ENCODE measurements at places on chromosomes 6 and 20.

- no peak for DNase-seq
Observed at GRCh38 chr6:39998126-39998525, 63.9 kb upstream of the MOCS1 start.

GRCh38 chr6:2129182-2129621 is 116.2 kb downstream of the GMDS start:
- no peak for DNase-seq

GRCh38 chr6:36326356-36326995 is 10.2 kb downstream of the BNIP5 start:
- DNase-seq: no peak

GRCh38 chr20:19935842-19936241 is 81.3 kb upstream of the NAA20 start:
- DNase-seq: no peak

DNA sequence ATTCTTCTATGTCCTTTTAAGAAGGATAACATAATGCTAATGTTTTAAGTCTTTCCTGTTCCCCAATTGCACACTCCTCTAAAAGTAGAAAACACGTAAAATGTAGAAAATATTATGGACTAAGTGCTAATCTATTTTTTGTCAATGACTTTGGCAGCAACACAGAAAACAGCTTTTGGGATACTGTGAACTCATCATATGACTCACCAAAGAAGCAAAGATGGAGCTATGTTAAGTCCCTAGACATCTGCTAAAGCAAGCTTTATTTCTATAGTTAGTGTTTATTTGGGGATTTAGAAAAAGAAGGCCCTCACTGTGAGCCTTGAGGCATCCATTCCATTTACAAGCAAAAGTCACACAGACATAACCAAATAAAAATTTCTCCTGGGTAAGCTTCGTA is 23.0 kb downstream of the OPN5 start:
- DNase-seq: no peak

- DNase-seq: no peak
Observed at GRCh38 chr6:165742047-165742446, 79.0 kb upstream of the PDE10A start.

- no peak for DNase-seq
Observed at GRCh38 chr6:135616655-135617054, 119.1 kb upstream of the AHI1 start.

DNA sequence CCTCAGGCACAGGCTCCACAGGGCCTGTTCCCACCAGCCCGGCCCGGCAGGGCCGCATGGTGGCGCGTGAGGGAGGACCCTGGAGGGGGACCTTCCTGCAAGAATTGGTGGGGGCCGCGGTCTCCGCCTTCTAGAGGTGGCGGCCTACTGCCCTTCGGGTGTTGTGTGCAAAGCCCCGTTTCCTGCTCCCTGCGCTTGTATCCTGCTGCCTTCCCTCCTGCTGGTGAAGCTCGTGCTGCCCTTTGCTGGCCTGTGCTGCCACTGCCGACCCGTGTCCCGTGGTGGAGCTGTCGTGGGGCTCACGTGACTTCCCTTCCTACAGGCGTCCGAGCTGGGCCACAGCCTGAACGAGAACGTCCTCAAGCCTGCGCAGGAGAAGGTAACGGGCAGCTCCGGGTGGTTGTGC is 8.4 kb upstream of the COL20A1 start:
- DNase-seq: no peak

GRCh38 chr20:48019940-48020339 is 234.7 kb upstream of the SULF2 start:
- DNase-seq: no peak

- DNase-seq: no peak
Observed at GRCh38 chr6:138182939-138183789, 21.4 kb downstream of the ARFGEF3 start.

DNA sequence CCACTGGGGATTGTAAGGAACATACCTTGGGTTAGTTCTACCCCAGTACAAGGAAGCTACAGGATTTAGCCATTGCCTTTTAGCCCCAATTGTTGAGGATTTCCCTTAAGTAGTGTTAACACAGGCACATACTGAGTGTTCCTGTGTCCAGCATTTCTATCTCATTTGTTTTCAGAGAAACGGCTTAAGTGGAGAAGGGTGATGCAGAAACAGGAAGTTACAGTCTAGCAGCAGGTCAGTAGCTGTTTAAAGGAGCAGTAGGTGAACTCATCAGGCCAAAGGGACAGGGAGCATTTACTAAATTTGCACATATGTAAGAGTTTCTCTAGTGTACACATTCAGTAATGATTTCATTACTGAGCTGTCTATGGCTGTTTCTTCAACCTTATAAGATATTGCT is 644.2 kb upstream of the GJE1 start:
- DNase-seq: no peak

DNA sequence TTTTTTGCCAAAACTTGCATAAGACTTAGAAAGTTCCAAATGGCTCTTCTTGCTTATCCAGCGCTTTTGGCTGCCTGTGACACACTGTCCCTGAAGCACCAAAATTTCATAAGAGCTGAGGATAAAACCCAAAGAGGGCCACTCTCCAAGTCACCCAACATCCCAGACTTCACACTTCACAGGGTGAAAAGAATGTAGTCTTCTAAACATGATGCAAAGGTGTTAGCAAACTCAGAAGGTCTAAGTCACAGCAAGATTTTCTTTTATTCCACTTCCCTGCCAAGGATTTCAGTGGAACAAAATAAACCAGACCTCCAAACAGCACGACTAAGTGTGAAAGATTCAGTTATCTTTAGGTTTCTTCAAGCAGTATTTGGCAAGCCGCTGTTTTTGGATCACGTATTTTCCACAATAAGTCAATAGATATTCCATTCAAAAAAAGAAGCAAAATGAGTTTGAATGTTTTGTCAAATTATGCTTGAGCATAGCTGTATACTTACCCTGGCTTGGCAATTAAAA is 44.6 kb upstream of the CD93 start:
- DNase-seq: no peak

GRCh38 chr6:135555550-135555949 is 58.0 kb upstream of the AHI1 start:
- DNase-seq: no peak

GRCh38 chr6:41405941-41406727 is 70.7 kb downstream of the NCR2 start:
- no peak for DNase-seq

DNA sequence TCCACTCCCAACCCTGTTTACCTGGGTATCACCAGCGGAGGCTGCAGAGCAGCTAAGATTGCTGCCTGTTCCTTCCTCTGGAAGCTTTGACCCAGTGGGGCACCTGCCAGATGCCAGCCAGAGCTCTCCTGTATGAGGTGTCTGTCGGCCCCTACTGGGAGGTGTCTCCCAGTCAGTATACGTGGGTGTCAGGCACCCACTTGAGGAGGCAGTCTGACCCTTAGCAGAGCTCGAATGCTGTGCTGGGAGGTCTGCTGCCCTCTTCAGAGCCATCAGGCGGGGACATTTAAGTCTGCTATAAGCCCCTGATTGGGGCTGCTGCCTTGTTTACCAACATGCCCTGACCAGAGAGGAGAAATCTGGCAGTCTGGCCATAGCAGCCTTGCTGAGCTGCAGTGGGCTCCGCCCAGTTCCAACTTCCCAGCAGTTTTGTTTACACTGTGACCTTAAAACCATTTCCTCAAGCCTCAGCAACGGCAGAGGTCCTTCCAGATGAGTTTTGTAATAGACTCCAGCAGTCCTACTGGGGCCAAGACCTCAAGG is 2.8 kb downstream of the RAET1E start:
- DNase-seq: no peak

GRCh38 chr6:81792826-81793225 is 40.3 kb upstream of the TENT5A start:
- no peak for DNase-seq

- DNase-seq: no peak
Observed at GRCh38 chr6:1624851-1625781, 15.4 kb downstream of the FOXC1 start.

DNA sequence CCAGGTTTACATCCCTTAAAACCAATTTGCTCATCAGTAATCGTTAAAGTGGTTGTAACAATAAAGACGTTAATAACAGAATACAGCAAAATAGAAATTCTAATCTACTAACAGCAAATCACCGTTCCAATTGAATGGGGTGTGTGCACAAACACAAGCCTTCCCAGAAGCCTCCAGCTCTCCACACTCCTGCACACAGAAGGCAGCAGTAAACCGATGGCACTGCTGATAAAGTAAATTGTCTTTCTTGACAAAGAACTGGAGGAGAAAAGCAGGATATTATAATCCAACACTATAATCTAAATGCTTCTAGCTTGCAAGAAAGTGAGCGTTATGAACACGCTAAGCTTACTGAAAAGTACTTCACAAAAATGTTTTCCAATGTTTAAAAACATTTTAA is 7.0 kb downstream of the ZNF217 start:
- no peak for DNase-seq

GRCh38 chr20:47281376-47281775 is 75.1 kb downstream of the ZMYND8 start:
- DNase-seq: no peak

- no peak for DNase-seq
Observed at GRCh38 chr6:158832026-158832425, 12.9 kb upstream of the EZR start.

- no peak for DNase-seq
Observed at GRCh38 chr6:38218235-38218634, 398.7 kb downstream of the ZFAND3 start.

- no peak for DNase-seq
Observed at GRCh38 chr20:41592516-41593216, 25.5 kb downstream of the CHD6 start.

GRCh38 chr6:20117474-20117873 is 94.8 kb downstream of the MBOAT1 start:
- DNase-seq: no peak

GRCh38 chr6:168746013-168746412 is 305.0 kb downstream of the SMOC2 start:
- no peak for DNase-seq

DNA sequence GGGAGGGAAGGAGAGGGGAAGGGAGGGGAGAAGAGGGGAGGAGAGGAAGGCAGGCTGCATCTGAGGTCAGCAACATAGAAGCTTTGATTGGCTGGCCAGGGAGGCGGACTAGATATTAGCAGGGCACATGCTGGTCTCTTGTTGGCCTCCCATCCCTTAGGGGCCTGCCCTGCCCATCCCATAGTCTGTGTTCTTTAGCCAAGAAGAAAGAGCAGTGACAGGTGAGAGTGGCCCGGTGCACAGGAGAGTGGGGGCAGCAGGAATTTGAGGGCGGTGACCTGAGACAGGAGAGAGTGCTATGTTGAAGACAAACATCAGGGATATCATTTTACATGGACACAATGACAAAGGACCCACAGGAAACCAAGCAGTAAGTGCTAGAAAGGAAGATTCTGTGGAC is 413.5 kb downstream of the SYNE1 start:
- no peak for DNase-seq

DNA sequence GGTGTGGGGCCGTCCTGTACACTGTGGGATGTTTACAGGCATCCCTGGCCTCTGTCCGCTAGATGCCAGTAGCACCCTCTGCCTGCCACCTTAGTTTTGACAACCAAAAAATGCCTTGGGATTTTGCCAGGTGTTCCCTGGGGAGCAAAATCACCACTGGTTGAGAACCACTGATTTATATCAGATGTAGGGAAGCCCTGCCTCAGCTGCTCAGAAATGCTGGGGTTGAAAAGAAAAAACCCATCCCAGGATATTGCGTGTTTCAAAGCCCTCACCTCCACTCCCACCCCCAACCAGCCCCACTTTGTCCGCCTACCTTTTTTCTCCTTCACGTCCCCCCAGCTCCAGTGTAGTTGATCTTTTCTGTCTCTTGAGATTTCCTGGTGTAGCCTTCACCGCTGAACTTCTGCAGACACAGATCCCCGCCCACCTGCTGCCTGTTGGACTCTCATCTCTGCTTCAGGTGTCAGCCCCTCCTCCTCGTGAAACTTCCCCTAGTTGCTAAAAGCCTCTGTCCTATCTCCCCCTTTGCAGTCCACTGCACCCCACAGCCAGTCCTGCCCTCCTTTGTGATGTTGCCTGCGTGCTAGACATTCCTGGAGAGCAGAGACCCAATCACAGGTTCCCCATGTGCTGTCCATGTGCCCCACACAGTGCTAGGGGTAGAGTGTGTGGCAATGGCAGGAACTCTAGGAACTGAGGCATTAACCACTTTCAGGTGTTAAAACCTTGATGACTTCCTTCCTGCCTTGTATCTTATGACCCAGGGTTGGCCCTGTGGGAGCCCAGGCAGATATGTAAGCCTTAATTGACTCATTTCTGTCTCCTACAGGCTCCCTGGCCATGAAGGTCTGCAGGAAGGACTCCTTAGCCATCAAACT is 98.9 kb downstream of the TBC1D7 start:
- no peak for DNase-seq

DNA sequence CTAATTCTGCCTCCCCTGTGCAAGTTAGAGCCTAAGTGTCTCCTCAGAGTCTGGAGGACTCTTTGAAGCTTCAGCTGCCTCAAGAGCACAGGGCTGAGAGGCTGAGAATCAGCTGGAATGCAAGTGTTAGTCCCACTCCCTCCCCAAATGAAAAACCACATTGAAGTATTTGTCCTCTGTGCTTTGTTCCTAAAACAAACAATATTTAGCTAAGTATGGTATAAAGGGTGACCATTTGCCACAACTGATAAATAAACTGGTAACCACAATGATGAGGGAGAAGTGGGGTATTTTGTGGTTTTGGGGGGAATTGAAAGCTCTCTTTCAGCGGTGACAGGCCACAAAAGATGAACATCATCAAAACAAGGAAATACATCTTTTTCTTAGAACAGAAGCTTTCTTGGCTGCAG is 91.7 kb upstream of the HDDC2 start:
- DNase-seq: no peak

DNA sequence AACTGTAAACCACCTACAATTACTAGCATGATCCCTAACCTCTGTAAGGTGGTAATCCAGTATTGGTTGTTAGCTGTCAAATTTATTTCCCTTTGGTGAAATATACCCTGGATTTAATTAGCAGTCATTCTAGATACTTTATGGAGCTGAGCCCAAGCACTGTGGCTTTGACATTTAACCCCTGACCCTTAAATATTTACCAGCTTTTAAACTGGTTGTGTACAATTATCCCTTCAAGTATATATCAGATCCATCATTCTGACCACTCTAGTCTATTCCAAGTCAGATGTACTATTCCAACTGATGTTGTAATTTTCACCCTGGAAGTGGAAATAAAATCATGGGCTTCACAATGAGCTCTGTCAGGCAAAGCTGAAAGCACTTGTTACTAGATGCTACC is 229.6 kb downstream of the FOXC1 start:
- no peak for DNase-seq

DNA sequence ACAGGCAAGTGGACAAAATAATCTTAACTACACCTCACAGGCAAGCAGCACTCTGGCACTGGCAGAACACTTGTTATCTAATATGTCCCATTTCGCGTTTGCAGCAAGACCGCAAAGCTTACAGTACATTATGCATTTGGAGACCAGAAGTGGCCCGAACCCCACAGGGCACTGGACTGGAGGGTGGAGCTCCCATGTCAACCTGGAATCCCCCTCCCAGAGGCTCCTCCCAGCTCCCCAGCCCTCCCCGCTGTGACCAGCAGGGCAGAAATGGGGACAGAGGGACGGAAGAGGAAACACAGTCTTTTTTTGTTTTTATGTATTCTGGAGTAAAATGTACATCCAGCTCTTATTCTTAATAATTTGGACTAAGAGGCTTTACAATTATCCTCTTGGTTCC is 263.7 kb downstream of the SMOC2 start:
- DNase-seq: no peak

- DNase-seq: no peak
Observed at GRCh38 chr6:132960720-132961119, 146.4 kb downstream of the RPS12 start.

GRCh38 chr20:10236540-10237533 is 18.2 kb downstream of the SNAP25 start:
- no peak for DNase-seq
